ENCODE measurements at places on chromosomes 3 and 15.
A peak's percentile ranks its signal among the peaks of the same experiment; 100 is the strongest.

GRCh38 chr3:168239287-168239686 lies 143.6 kb upstream of the GOLIM4 start:
- no peak for DNase-seq

- DNase-seq = no peak
Measured at GRCh38 chr3:86733257-86733656, 257.7 kb downstream of the VGLL3 start.

- DNase-seq = no peak
Measured at GRCh38 chr15:84645997-84646396, 8.1 kb downstream of the WDR73 start.

DNA sequence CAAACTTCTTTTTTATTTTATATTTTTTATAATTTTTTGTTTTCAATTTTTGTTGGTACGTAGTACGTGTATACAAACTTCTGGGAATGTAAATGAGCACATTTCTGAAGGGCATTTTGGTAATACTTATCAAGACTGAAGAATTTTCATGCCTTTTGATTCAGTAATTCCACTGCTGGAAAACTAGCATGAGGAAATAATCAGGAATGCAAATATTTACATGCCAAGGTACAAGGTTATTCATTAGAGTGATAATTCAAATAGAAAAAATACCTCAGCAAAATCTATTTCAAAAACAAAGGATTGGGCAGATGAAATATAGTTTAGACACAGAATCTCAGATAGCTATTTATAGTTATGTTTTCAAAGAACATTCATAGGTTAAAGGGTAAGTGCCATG lies 128.7 kb downstream of the DMXL2 start:
- DNase-seq = no peak

GRCh38 chr3:112776000-112776399 lies 70.7 kb downstream of the CD200R1L start:
- DNase-seq = peak; percentile 19

DNA sequence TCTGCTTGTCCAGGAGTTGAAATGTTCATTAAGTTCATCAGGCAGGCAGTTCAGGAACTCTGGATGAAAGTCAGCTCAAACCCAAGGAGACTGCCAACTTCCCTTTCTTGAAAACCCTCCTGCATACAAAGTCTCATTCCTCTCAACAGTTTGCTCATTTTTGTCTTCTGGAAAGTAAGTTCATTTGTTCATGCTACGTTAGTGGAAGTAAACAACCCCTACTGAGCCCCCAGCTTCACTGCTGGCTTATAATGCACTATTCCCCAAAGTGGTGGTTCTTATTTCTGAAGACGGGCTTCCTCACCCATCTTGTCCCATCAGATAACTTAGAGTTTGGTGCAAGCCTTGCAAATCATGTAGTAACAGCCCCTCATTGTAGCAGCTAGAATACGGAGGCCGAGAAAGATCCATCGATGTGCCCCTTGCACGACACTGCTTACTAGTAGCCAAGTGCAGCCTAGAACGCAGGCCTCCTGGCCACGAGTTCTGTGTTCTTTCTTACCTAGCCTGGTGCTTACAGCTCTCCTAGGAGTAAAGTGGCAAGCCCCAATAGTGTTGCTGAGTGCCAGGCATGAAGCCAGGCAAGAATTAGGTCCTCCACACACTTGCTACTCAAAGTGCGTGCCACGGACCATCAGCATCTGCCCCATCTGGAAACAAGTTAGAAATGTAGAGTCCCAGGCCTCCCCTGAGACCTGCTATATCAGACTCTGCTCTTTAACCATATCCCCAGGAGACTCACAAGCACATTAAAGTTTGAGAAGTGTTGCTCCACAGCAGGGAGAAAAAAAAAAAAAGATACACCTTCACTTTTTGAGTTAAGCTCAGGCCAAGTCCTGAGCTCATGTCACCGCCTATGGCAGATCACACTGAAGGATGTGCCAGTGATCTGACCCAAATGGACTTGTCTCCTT lies 82.5 kb downstream of the RFTN1 start:
- no peak for DNase-seq
